ENCODE measurements at places on chromosomes 3 and 15.
A peak's percentile ranks its signal among the peaks of the same experiment; 100 is the strongest.

GRCh38 chr3:142447301-142447851 lies 461 bp downstream of the XRN1 start:
- no peak for DNase-seq

GRCh38 chr3:71047616-71048531 lies 535.7 kb downstream of the FOXP1 start:
- no peak for DNase-seq

DNA sequence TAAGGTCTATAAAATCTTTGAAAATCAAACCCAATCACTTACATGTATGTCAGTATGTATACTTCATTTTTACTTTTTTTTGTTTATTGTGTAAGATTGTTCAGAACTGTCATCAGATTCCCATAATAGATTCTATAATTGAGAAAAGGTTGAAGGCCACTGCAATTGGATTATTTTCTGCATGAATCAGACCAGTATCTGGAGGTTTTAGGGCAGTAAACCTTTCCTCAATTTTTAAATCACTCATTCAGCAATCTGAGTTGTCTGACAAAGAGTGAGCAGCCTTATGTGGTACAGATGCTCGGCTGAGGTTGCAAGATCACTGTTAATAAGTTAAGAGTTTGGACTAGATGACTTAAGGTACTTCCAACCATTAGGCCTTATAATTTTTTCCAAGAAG lies 96.0 kb downstream of the TP63 start:
- DNase-seq, result peak; percentile 83

DNA sequence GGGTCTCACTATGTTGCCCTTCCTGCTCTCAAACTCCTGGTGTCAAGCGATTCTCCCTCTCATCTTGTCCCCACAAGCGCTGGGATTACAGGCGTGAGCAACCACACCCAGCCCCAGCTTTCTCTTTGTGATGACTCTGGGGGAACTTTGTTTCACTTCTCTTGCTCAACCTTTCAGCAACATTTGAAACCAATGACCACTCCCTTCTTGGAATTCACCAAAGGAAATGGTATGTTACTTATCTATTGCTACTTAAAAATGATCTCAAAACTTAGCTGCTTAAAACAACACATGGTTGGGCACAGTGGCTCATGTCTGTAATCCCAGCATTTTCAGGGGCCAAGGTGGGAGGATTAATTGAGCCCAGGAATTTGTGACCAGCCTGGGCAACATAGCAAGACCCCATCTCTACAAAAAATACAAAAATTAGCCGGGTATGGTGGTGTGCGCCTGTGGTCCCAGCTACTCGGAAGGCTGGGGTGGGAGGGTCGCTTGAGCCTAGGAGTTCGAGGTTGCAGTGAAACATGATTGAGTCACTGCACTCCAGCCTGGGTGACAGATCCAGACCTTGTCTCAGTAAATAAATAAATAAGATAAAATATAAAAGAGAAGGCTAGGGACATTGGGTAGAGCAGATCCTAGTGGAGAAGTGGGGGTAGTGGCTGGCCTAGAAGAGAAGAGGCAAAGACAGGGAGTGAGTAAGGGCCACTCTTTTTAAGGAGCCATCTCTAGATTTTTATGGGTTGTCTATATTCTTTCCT lies 10.3 kb upstream of the COPG1 start:
- no peak for DNase-seq

DNA sequence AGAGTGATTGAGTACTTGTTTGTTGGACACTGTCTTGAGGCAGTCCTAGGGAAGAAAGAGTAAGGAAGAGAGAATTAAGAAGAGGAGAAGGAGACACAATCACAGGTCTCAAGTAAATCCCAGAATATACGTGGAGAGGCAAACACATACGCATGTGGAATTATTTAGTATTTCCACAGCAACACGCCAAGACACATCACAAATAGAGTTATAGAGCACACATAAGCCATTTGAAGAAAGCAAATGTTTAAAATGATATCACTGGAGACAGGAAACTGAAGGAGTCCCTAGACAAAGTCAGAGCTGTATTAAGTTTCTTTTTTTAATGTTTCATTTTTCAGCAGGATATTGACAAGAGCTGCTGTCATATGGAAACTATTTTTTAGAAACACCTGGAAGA lies 206.1 kb upstream of the LRIG1 start:
- DNase-seq, result no peak

GRCh38 chr3:150890295-150890694 lies 14.9 kb downstream of the MINDY4B start:
- DNase-seq, result peak; percentile 12

- DNase-seq, result no peak
Observed at GRCh38 chr3:112770032-112770626, 76.5 kb downstream of the CD200R1L start.

- DNase-seq, result no peak
Observed at GRCh38 chr3:151296226-151296625, 17.9 kb upstream of the P2RY14 start.

DNA sequence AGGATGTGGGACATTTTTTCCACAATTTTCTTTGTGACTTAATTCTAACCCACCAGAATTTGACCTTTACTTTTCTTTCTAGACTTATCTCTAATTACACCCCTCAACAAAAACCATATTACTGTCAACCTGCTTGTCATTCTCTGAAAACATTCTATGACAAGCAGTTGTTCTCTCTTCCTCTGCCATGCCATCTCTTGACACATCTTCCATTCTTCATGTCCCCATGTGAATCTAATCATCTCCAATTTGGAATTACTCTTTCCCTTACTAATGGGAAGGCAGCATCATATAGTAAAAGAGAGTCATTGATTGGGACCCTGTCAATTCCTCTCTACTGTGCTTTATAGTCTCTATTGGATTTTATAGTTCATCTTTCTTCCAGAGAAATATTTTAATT lies 61.3 kb upstream of the P2RY1 start:
- no peak for DNase-seq

DNA sequence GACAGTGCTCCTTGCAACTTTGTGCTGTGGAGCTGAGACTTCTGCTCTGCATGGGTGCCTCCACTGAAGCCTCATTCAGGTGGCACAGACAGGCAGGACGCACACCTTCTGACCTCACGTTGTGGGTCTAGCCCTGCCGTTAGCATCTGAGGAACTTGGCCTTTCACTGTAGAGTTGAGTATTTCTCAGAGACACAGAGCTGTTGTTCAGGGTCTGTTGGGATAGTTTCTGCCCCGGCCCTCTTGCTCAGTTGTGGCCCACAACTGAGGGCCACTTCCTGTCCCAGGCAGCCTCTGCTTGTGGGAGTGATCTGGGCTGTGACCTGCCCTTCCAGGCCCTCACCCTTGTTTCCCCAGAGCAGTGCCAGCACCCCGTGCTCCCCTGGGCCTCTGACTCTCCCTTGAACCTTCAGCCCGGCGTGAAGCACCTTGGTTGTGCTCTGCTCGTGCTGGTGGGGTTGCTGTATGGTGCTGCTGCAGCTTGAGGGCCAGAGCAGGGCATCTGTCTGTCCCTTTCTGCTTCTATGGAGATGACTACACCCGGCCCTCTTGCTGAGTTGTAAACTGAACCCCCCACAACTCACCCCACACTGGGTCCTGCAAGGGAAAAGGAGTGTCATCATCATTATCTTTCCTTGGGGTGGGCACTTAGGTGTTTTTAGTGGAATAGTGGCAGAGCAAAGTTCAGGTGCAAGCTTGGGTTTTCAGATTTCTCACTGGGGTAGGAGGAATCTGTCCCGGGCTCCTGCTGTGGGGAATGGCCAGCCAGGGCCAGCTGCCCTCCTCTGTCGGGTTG lies 11.7 kb downstream of the BAHD1 start:
- no peak for DNase-seq

DNA sequence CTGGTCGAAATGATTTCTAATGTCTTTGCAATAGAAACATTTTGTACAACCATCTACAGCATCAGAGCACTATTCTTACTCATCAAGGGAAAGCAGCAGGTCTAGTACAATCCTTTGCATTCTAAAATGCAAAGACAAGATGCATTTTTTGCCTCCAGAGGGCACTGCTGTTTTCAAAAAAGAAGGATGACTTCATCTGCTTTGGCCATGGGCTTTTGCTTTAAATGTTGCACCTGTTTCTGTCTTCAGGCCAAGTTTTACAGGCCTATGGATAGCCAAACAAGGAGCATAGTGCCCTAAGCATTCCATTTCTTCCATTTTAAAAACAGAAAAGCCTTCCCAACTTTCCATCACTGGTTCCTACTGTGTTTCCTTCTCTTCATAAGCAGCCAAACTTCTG lies 3.4 kb downstream of the PARP9 start:
- no peak for DNase-seq

DNA sequence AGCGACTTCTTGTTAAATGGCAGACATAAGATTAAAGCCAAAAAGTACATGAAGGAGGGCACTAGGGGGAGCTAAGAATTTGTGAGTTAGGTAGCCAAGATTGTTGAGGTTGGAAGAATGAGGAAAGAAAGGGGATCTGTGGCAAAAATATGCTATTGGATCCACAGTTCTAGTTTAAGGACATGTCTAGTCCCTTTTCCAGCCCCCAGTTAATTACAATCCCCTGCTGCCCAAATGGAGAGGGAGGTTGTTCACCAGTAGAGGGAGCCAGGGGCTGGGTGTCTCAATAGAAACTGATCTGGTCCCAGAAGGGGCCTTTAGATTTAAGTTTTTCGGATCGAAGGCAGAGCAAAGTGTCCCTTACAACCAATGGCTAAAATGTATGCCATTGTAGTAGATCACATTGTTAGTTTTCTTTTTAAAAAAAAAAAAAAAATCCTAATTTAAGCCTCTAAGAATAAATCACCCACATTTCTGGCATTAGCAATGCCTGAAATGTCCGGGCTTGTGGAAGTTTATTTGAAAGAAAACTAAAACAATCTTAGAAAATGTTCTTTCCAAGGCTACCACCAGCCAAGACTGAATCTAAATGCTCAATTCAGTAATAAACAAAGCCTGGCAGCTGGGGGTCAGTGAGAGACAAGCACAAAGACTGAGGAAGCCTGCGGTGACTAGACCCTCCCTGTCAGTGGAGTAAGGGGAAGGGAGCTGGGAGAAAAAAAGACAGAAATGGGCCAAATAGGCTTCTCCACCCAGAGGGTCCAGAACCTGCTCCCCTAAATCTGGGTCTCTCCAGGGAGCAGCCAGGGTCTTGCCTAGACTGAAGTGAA lies 7.1 kb downstream of the COL8A1 start:
- DNase-seq, result no peak

GRCh38 chr15:94080416-94080815 lies 150.9 kb upstream of the MCTP2 start:
- peak; percentile 62 for DNase-seq

- DNase-seq, result no peak
Observed at GRCh38 chr15:71802770-71803169, 7.6 kb upstream of the NR2E3 start.
